B cell (primary cell): ENCODE measurements at places on chromosomes 4 and X. TPM values are rescaled to one million over a fixed set of nuclear protein-coding genes. Genes with fewer than 3 reads are reported as not detected.

CCKAR gene
- not detected in 2 replicates for total RNA-seq

RBMXL3 gene
- total RNA-seq = not detected in 2 replicates

C4orf36 gene
- total RNA-seq = 0.85 TPM in 1 of 2 replicates, not detected in the other

- H3K27ac ChIP-seq = no peak overlapping the region
- H3K4me3 ChIP-seq = no peak overlapping the region
- H3K27me3 ChIP-seq = no peaks in the 10 kb centered on the region
These were observed 147.9 kb downstream of the LRBA start for GRCh38 chr4:150867148-150867547.

DNA sequence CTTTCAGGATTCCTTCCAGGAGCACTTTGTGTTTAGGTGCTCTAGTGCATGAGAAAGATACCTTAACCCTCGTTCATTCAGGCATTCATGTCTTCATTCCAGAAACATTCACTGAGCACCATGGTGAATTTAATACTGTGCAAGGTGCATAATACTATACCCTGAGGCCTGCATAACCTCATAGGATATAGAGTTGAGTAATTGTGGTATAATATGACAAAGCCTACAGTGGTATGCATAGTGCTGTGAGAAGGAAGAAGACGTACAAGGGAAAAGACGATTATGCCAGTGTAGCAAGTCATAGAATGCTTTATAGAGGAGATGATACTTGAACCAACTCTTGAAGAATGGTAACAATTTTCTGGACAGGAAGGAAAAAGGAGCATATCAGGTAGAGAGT lies 34.3 kb downstream of the MTM1 start:
- H3K27ac ChIP-seq = no peak overlapping the region
- H3K27me3 ChIP-seq = no peaks in the 10 kb centered on the region
- no peak overlapping the region for H3K4me3 ChIP-seq

GRCh38 chr4:40672528-40673522 lies 43.2 kb upstream of the RBM47 start:
- H3K4me1 ChIP-seq = no peaks in the 10 kb centered on the region
- no peak overlapping the region for H3K27ac ChIP-seq
- H3K36me3 ChIP-seq = no peaks in the 10 kb centered on the region
- no peak overlapping the region for H3K4me3 ChIP-seq
- no peak for DNase-seq

DNA sequence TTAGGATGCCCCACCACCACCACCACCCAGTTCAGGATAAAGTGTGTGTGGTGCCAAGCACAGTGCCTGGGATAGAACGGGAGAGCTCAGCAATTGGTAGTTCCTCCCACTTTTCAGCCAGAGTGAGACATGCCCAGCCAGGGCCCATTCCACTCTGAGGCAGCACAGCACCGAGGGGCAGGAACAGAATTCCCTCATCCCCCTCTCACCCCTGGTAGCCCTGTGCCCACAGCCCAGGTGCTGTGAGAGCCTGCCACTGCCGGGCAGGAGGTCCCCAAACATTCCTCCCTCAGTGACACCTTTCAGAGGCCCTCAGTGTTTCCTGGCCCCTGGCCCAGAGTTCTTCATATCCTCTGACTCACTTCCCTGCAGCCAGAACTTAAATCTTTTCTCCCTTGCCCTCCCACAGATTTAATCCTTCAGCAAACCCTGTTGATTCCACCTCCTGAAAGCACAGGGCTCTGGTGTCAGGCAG lies 8.1 kb downstream of the RIPPLY1 start:
- no peak overlapping the region for H3K27ac ChIP-seq
- no peak overlapping the region for H3K4me3 ChIP-seq
- H3K36me3 ChIP-seq = no peaks in the 10 kb centered on the region

DNA sequence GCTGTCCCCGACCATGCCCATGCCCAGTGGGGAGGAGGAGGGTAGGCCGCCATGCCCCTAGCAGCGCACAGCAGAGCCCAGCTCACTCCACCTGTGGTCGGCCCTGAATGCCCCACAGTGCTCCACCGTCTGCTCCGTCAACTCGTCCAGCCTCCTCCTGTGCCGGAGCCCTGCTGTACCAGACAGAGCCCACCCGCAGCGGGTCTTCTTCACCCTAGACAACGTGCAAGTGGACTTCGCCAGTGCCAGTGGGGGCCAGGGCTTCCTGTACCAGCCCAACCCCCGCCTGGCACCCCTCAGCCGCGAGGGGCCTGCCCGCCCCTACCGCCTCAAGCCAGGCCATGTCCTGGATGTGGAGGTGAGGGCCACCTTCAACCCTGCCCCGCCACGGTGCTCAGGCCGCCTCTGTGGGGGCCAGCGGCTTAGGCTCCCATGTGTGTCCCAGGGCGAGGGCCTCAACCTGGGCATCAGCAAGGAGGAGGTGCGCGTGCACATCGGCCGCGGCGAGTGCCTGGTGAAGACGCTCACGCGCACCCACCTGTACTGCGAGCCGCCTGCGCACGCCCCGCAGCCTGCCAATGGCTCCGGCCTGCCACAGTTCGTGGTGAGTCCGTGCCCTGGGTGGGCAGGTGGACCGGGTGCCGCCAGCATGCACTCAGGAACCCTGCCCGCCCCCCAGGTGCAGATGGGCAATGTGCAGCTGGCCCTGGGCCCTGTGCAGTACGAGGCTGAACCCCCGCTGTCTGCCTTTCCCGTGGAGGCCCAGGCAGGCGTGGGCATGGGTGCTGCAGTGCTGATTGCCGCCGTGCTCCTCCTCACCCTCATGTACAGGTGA lies 6.9 kb upstream of the SRPK3 start:
- no peak overlapping the region for H3K27ac ChIP-seq
- DNase-seq = no peak
- no peaks in the 10 kb centered on the region for H3K27me3 ChIP-seq
- no peaks in the 10 kb centered on the region for H3K4me1 ChIP-seq
- no peak overlapping the region for H3K4me3 ChIP-seq
